Mammary epithelial cell (primary cell): ENCODE measurements at places on chromosomes 2 and 18.

DNA sequence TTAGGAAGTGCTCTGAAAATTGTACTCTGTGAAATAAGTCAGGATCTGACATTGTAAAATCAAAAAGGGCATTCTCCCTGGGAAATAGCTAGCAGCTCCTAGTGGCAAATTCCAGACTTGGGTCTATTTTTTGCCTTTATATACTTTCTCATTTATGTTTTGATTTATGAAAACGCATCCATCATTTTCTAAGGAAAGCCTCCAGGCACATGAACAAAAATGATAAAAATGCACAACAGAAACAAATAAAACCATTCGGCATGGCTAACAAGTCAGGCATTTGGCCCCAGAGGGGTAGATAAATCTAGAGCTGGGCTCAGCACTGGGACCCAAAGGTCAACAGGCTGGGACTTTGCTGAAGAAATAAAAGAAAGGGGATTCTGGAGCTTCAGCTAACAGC is 167.0 kb downstream of the BCL11A start:
- DNase-seq = no peak

- peak; percentile 54 for DNase-seq
Observed at GRCh38 chr2:160918906-160919503, 241.2 kb upstream of the TANK start.

DNA sequence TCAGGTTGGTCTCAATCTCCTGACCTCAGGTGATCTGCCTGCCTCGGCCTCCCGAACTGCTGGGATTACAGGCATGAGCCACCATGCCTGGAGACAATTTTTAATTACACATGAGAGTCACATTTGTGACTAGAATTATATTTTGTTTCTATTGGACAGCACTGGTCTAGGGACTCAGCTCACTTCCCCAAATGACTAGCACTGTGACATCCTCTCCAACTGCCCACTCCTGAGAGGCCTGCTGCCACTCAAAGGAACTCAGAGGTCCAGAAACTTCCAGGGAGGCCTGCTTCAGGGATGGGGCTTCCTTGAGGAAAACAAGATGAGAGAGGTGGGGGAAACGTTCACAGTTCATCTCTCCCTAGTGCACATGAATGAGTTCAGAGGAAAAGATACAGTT is 29.5 kb downstream of the TMEM163 start:
- no peak for DNase-seq

DNA sequence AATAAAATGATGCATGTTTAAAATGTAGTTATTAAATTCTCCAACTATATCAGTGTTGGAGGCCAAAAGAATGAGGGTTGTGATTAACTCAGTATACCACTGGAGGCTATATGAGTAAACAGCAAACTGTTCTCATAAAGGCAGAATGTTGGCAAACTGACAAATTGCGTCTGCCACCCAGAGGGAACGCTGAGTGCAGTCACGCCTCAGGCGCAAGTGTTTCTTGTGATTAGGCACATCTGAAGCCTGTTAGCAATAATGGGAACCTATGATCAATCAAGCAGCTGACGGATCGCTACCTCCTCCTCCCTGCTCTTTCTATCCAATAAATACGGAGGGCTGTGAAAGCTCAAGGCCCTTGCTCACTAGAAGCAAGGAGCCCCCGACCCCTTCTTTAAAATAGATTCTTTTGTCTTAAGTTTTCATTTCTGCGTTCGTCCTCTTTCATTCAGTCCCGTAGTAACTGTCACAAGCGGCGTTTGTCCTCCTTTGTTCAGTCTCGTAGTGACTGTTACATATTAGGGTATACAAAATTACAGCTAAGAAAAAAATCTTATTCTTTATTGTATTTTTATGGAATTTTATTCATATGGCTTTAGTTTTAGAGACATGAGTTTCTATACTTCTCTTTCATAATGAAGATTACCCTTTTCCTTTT is 16.3 kb upstream of the RMND5A start:
- DNase-seq = peak; percentile 86

- no peak for DNase-seq
Observed at GRCh38 chr2:177598326-177599138, 206.0 kb downstream of the AGPS start.

- DNase-seq = no peak
Observed at GRCh38 chr2:71811726-71812125, 335.9 kb downstream of the CYP26B1 start.

- no peak for DNase-seq
Observed at GRCh38 chr2:48799601-48800000, 44.1 kb upstream of the LHCGR start.

DNA sequence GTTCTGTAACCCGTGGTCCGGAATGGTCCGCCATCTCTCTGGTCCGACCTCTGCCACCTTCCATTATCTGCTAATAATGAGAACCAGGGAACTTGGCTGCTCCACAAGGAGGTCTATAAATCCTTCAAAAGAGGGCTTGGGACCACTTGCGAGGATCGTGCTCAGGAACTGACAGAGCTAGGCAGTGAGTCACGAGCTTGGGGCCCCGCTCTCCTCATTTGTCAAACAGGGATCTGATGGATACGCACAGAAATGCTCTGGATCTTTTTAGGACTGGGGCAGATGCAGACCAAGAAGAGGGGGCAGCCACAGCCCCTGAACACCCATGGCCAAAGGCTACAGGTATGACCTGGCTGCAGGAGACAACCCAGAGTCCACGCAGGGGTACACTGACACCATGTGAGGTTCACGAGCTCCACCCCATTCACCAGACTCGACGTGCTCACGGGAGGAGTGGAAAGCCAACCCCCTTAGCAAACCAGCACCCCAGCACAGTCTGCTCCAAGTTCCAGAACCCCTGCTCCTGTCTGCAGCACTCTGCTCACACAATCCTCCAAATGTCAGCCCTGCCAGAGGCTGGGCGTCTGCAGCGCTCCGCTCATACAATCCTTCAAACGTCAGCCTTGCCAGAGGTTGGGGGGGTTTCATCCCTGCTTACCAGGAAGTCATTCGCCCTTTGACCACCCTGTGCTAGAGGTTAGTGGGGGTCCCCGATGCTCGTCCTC is 45.8 kb downstream of the ANO7 start:
- no peak for DNase-seq

- no peak for DNase-seq
Observed at GRCh38 chr18:37661061-37661460, 95.5 kb upstream of the CELF4 start.

GRCh38 chr2:128531856-128532255 is 213.2 kb upstream of the HS6ST1 start:
- no peak for DNase-seq

DNA sequence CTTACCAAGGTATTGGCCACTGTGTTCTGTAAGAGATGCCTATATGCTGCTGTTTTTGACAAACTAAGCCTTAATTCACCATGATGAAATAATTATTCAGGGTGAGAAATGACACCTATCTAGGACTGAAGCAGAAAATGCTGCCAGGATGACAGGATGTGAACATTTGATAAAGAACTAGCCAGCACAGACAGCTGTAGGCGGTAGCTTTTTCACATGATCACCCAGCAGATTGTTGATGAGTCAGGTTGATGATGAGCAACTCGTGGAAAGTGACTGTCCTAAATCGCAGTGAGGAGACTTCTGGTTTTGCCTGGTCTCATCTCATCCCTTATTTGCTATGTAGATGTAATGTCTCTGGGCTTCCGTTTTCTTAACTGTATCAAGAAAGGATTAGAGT is 144.1 kb downstream of the PRPF40A start:
- DNase-seq = peak; percentile 91
